ENCODE measurements at places on chromosomes 12 and 14.

- DNase-seq: no peak
Measured at GRCh38 chr12:2596441-2596840, 198.3 kb upstream of the FKBP4 start.

DNA sequence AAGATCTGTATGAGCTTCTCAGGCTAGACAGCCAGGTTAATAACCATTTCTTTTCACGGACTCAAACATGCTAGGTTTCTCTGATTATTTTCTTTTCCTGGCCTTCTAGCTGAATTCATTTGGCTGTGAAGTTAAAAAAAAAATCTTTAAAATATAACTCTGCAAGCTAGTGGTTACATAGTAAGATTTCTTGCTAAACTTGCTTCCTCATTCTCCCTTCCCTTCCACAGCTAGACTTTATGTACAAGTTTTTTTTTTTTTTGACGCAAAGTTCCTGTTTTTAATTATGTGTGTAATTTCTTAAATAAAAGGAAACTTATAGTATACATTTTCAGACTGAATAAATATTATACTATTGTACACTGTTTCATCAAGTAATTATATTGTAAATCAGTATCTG is 145.4 kb downstream of the TMTC2 start:
- DNase-seq: no peak

DNA sequence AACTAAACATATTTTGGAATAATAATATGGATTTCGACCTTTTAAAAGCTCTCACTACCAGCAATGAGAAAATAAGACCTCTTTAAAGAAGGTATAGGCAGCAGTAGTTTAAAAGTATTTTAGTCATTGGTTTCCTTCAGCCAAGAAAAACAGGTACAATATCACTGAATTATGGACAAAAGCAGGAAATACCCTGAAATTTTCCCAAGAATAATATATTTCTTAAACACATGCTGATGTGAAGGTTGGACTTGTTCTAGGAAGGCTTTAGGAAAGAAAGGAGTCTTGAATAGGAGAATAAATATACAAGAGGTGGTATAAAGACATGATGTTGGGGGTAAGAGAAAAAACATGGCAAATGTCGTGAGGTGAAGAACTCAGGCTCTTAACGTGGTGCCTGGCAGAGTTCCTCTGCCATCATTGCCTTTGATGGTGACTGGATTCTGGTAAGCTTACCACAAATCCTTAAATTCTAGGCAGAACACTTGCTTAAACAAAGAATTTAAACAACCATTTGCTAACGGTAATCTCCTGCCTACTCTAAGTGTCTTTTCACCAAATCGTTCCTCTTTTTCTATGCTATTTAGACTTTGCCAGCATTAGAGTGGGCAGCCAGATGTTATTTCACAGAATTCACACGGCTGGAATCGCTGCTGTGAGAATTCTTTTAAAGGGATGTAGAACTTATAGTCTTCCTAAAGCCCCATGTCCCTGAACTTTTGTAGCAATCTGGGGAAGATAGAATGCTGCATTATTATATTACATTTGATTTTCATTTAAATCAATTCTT is 11.9 kb upstream of the NUDT4 start:
- no peak for DNase-seq

DNA sequence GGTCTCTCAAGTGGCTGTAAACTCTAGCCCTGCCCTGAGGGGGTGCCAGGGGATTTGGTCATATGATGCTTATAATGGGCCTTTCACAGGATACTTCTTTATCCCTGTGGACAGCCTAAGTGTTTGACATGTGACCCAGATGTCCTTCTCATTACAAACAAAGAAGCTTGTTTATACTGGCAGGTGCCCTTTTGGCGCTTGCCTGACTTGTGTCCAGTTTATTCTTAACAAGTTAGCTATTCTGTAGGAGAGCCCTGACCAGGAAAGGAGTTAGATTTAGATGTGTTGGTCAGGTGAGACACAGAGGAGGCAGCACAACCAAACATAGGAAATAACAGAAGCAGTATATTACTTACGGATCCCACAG is 51.9 kb downstream of the CCDC91 start:
- no peak for DNase-seq

DNA sequence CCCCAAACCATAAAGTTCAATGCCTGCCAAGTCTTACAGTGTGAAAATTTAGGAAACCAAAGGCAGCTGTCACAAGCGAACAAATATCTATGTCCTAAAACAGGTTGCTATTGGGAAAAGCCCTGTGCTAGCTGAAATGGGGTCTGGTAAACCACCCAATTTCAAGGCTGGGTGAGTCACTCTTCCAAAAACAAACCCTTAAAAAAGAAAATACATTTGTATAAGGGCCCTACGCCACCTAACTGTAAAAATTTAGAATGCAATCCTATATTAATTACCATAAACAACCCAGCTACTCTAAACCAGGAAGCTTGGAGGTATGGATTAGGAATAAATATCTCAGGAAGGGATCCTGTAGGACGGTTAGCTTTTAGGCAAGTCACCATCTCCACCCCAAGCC is 32.1 kb downstream of the PRMT8 start:
- no peak for DNase-seq

Data from sciatic nerve (tissue), 2 donors.